NCI-H187 (cell line): ENCODE measurements at places on chromosomes 12 and 14.

GRCh38 chr12:52884526-52885293, 20.2 kb downstream of the KRT8 start:
- peak; percentile 78 for DNase-seq

GRCh38 chr12:105644770-105645169, 314.3 kb downstream of the C12orf75 start:
- no peak for DNase-seq

DNA sequence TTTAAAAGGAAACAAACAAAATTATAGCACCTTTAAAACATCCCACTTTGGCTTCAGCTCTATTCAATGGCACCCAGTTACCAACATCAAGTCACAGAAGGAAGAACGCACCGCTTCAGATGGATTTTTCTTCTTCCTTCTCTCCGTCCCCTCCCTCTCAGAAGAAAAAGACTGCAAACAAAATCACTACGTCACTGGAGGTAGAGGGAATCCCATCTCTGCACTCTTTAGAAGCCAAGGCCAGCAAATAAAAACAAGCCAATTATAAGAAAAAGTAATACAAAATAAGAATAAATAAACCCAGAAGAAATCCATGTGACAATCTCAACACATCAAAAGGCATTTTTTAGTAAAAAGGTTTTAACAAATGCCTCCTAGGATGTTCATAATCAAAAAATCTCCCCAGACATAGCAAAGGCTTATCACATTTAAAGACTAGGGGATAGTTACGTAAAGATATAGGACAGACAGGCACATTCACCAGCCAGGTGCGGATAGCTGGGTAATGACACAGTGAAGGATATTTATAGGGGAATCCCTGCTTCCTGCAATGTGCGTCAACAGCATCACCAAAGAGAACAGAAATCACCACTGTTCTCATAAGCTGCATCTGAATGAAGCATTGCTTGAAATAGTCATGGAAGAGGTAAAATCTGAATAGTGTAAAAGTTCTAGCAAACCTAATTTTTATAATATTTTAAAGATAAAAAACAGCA, 89.4 kb downstream of the R3HDM2 start:
- no peak for DNase-seq

DNA sequence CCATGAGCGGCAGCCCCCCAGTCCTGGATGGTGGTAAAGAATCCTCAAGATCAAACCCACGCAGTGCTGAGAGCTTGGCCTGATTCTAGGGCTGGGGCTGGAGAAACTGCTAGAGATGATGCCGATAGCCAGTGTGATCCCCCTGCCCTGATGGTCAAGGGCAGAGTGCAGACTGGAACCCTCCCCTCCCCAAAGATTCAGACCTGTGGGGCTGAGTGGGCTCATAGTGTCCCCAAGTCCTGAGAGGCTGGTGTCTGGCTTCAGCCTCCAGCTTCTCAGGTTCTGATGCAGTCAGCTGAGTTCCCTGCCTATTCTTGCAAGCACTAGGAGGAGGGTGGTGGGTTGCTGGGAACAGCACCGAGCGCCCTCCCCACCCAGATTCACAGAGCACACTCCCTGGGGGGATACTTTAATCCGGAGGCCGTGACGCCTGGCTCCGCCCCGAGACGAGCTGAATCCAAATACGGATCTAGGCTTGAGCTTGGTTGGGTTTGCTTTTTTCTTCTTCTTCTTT, 11.9 kb downstream of the RHOF start:
- DNase-seq = peak; percentile 23

- DNase-seq = no peak
Measured at GRCh38 chr12:31491841-31492598, 98.9 kb downstream of the DENND5B start.

DNA sequence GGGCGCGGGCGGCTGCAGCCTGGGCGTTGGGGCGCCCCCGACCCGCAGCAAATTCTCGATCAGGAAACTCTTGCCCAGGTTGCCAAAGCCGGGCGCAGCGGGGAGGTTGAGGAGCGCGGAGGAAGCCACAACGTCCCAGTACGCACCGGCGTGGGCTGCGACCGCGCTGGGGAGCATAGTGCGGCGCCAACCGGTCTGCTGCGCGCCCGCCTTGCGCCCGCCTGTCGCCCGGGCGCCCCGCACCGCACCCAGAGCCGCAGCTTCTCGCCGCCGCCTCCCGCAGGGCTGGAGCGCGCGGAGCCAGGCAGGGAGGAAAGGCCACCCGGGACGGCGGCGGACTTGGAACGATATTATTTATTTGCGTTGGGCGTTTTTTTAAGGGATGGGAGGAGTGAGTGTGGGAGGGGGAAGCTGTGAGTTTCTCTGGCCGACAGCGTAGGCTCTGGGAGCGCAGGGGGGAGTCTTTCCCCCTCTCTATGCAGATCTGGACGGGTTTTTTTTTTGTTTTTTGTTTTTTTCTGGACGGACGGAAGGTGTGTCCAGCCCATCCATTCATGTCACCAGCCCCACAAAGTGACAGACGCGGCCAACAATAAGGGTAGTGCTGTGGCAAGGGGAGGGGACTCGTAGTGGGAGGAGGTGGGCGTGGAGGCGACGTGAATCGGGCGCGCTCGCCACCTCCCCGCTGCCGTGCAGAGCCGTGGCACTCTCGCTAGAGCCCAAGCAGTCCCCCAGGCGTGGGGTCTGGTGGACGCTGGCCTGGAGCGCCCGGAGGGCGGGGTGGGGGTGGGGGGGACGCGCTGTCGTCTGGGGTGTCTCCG, at the start of gene DBX2:
Gene DBX2, minus strand, starts transcription at position 349 of the 821 bp plus-strand sequence. Its CDS starts 172 bp downstream, at position 177.
- DNase-seq = no peak

DNA sequence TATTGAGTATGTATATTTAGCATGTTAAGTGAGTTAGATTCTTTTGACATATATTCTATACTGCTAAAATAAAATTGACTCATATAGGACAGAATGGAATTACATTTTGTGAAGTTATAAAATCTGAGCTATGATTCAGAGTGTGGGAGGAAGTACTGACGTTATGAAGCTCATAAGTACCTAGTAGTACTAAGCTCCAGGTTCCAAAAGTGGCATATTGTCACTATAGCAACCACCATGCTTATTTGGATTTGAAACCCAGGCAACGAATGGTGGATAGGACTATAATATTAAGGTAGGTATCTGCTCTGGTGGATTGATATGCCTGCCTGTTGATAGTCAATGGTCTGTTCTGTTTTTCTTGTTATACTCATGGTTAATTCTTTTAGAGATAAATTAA, 2.2 kb upstream of the FBXO33 start:
- no peak for DNase-seq

GRCh38 chr14:33493990-33494389, 456.9 kb downstream of the EGLN3 start:
- DNase-seq = no peak

GRCh38 chr14:22974530-22975313, 7.6 kb downstream of the AJUBA start:
- no peak for DNase-seq

DNA sequence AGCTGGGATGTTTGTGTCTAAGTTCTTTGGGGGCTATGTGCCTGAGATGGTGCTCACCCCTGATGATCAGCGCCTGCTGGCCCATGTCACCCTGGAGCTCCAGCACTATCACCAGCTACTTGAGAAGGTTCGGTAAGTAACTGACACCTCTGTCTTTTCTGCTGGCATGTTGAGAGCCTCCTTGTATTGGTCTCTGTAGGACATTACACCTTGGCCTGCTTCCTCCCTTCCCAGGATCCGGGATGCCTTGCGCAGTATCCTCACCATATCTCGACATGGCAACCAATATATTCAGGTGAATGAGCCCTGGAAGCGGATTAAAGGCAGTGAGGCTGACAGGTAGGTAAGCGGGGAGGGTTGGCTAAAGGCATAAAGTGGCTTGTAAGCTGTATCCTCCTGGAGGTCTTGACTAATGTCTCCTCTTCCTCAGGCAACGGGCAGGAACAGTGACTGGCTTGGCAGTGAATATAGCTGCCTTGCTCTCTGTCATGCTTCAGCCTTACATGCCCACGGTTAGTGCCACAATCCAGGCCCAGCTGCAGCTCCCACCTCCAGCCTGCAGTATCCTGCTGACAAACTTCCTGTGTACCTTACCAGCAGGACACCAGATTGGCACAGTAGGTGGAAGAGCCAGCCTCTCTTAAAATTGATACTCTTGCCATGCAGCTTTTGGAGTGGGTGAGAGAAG, 5.5 kb downstream of the DDIT3 start:
- no peak for DNase-seq

GRCh38 chr12:115872919-115873357, 404.6 kb downstream of the MED13L start:
- no peak for DNase-seq

DNA sequence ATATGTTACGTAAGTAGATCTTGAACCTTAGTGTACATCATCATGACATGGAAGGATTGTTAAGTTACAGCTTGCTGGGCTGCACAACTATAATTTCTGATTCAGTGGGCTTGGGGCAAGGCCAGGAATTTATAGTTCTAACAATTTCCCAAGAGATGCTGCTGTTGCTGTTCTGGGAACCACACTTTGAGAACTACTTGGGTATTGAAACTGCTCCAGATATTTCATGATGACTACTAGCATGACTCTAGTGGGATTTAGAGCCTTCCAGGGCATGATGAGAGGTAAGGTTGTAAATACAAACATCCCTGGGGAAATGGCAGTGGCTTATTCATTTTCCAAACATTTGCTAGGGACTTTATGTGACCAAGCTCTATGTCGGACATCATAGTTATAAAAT, 904.8 kb upstream of the SEL1L start:
- DNase-seq = no peak

GRCh38 chr12:10354071-10354470, 35.8 kb downstream of the KLRK1 start:
- DNase-seq = no peak

- no peak for DNase-seq
Measured at GRCh38 chr14:101330416-101331140, 230.7 kb upstream of the DIO3 start.
